ENCODE measurements at places on chromosomes 3 and 15.

GRCh38 chr3:192467230-192468140 lies 259.9 kb downstream of the FGF12 start:
- DNase-seq: peak; percentile 81

DNA sequence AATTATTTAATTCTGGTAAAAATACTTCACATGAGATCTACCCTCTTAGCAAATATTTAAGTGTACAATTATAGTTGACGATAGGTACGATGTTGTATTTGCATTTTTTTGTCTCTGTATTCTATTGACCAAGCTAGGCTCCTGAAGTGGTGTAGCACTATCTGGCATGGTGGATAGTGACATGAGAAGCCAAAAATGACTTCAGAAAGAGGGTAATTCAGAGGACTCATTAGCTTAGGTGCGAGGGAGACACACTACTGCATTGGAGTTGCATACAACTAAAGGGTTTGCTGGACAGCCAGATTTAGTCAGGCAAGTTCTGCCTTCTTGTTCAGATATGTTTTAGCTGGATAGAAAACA lies 50.6 kb downstream of the KBTBD8 start:
- no peak for DNase-seq

DNA sequence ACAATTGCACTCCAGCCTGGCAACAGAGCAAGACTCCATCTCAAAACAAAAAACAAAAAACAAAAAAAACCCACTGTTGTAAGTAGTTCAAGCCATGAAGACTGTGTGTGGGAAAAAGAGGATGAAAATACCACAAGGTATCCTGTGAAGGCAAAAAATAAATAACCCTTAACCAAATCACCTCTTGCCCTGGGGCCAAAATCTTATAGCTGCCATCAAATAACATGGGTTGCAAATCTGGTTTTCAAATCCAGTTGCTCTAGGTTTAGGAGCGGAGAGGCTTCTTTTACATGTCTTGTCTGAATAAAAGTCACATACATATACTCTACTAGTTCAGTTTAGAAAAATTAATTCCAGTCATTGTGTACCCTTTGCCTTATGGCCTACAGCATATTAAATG lies 87.0 kb upstream of the STT3B start:
- no peak for DNase-seq

DNA sequence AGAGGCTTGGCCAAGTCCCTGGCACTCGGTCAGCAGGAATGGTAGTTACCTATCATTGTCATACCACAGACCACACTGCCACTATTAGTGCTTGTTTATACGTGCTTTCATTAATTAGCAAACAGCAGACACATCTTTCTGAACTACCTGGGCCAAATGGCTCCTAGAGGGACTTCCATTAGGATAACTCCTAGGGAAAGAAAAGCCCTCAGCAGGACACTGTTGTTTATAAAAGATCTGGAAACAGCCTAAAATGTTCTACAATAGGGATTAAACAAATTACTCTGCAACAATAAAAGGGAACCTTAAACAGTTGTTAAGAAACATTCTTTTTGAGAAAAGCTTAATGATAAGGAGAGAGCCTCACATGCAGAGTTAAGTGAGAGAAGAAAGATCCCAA lies 38.5 kb downstream of the ARHGEF3 start:
- DNase-seq: no peak

DNA sequence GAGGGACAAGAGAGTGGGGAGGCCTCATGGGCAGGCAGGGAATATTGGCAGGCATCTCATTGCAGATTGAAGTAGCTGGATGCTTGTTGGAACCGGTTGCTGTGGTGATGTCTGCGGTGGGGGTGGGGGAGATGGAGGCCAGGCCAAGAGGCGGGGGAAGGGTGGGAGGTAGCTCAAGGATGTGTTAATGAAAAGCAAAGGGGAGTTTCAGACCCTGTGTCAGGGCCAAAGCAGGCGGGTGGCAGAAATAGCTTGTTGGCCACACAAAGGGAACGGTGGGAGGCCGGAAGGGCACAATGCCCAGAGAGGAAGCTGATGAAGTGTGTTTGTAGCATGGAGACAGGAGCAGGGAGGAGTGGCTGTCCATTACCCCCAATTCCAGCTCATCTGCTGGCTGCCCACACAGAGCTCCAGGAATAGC lies 28.0 kb downstream of the CCDC33 start:
- DNase-seq: no peak

DNA sequence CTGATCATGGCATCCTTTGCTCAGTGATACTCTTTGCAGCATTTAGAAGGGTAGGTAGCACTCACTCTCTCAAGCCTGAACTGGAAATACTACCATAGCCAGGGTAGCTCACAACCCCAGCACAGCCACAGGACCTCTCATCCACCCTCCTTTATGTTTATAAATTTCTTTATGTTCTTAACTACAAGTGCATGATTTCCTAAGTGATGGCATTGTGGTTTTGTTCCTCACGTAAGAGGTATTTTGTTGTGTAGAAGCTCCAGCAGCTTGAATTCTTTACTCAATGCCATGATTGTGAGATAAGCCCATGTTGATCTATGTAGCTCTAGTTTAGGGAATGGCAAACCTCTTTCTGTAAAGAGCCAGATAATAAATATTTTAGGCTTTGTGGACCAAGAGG lies 7.9 kb upstream of the RTP3 start:
- DNase-seq: no peak

- peak; percentile 27 for DNase-seq
These were observed 632.2 kb downstream of the FOXP1 start for GRCh38 chr3:70951316-70951715.

GRCh38 chr3:56356808-56357207 lies 111.5 kb downstream of the ERC2 start:
- DNase-seq: no peak

DNA sequence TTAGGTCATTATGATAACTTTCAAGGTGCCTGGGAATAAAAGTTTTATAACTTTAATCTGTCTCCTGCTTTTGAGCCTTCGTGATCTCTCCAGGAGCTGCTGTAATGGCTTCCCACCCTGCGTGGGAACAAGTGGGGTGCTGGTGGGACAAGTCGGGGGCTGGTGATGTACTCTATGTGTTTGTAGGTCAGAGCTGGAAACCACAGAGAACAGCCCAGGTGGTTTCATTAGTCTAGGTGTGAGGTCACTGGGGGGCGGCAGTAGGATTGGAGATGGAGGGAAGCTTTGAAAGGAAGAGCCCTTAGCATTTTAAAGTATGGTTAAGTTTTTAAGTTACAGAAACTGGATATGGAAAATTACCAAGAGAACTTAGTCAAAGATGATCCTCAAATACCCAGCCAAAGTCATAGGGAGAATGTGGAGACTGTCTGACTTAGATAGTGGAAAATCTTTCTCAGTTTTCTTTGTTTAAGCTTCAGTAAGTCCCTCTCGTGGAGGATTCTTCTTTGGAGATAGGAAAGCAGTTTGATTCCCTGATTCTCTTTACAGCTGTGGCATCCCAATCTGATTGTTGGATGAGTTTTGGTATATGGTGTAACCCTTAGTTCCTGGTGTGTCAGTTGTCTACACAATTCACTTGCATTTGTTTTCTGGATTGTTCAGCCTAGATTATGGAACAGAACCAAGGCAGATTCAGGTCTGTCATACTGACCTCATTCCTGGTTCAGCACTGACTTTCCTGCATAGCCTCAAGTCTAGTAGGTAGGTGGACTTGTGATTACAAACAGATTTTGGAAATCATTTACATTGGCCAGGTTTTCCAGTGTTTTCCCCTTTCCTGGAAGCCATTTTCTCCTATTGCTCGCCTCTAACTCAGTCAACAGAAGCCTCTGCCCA lies 115.6 kb downstream of the FNDC3B start:
- no peak for DNase-seq

DNA sequence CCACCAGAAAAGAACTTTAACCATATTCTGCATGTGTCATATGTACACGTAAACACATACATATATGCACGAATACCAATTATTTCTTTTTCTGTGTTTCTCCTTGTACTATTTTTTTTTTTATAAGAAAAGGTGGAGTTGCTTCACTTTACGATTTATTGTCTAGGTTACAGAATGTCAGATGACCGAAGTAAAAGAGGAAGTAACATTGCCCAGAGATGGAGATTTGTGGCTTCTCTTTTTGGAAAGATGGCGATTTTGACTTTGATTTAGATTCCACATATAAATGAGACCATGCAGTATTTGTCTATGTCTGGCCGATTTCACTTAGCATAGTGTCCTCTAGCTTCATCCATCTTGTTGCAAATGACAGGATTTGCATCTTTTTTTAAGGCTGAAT lies 293.1 kb downstream of the SV2B start:
- DNase-seq: no peak

- no peak for DNase-seq
These were observed 291.0 kb downstream of the TBL1XR1 start for GRCh38 chr3:176906046-176906905.

GRCh38 chr3:27025718-27026117 lies 343.5 kb downstream of the NEK10 start:
- no peak for DNase-seq

GRCh38 chr3:11591391-11592282 lies 52.1 kb downstream of the VGLL4 start:
- peak; percentile 90 for DNase-seq

- DNase-seq: no peak
These were observed 24.2 kb downstream of the KATNBL1 start for GRCh38 chr15:34185666-34186065.

- no peak for DNase-seq
These were observed 116.4 kb upstream of the RAD18 start for GRCh38 chr3:9079676-9080075.

- DNase-seq: no peak
These were observed 123.1 kb upstream of the BHLHE40 start for GRCh38 chr3:4856136-4856535.

- DNase-seq: no peak
These were observed 251.2 kb upstream of the UBE2E2 start for GRCh38 chr3:22951910-22952309.

DNA sequence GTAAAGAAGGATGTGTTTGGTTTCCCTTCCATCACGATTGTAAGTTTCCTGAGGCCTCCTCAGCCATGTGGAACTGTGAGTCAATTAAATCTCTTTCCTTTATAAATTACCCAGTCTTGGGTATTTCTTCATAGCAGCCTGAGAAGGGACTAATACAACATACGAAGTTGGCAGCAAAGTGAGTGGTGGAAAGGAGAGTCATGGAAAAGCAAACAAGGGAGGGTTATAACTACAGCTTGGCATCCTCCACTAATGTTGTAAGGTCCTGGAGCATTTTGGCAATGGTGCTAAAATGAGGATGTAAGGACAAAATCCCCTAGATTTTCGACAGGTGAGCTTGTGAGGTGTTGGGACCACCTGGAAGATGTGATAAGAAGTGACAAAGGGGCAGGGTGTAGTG lies 5.8 kb upstream of the TMEM41A start:
- peak; percentile 58 for DNase-seq
